T-helper 17 cell (primary cell): ENCODE measurements at places on chromosomes 5 and 9.

GRCh38 chr5:112419164-112419985 is at the start of gene EPB41L4A:
EPB41L4A (minus strand) TSS chr5:112419277; CDS start chr5:112419039, 238 bp downstream.
- peaks cover 2% of the 10 kb centered on the region for H3K36me3 ChIP-seq
- DNase-seq, result no peak
- peak within 1 kb of the TSS; percentile 85 for H3K4me3 ChIP-seq
- peaks cover 52% of the 10 kb centered on the region for H3K27me3 ChIP-seq

- peaks cover 21% of the 10 kb centered on the region for H3K36me3 ChIP-seq
- DNase-seq, result no peak
- peak overlapping the region; percentile 96 for H3K4me3 ChIP-seq
- H3K4me1 ChIP-seq, result peaks cover 49% of the 10 kb centered on the region
Observed at GRCh38 chr9:93500571-93501298, 47.4 kb upstream of the FAM120AOS start.

GRCh38 chr5:83364312-83365299 is 106.9 kb upstream of the VCAN start:
- no peak for DNase-seq
- no peak overlapping the region for H3K27ac ChIP-seq
- no peak overlapping the region for H3K4me3 ChIP-seq
- H3K36me3 ChIP-seq, result no peaks in the 10 kb centered on the region
- no peaks in the 10 kb centered on the region for H3K27me3 ChIP-seq

- DNase-seq, result no peak
- H3K36me3 ChIP-seq, result peaks cover 8% of the 10 kb centered on the region
- no peaks in the 10 kb centered on the region for H3K27me3 ChIP-seq
- peak overlapping the region; percentile 86 for H3K27ac ChIP-seq
Observed at GRCh38 chr5:148394587-148395019, 10.8 kb downstream of the FBXO38 start.
